ENCODE measurements at places on chromosomes 2 and 18.

DNA sequence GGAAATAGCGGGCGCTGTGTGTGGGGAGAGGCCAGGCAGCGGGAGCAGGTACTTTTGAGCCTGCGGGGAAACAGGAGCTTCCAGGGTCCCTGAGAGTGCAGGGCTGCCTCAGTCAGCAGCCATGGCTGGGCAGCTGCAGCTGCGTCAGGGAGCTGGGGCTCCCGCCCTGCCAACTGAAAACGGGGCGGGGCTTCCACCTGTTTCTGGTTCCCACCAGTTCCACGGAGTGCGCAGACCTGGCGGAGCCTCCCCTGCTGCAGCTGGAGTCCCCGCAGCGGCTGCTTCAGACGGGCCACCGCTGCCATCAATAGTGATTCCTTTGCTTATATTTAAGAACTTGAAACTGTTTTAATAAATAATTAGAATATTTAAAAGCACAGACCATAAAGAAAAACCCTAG is 30.6 kb upstream of the RPRM start:
- DNase-seq = no peak

- no peak for DNase-seq
Measured at GRCh38 chr2:52918551-52918950, 849.1 kb upstream of the CHAC2 start.

DNA sequence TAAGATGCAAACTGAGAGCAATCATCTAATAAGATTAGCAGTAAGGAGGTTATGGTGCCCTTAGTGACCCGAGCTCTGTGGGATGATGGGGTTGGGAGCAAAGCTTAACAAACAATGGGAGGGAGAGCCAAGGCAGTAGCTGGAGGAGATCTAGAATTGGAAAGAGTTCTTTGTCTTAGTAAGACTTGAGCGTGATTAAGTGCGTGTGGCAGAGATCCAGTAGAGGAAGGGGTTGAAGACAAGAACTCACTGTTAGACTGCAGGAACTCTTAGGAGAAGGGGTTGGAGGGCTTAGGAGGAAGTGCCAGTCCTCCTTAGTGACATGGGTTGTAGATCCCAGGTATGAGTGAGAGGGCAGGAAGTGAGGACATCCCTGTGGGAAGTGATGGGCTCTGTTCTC is 184.7 kb downstream of the GFPT1 start:
- no peak for DNase-seq

- no peak for DNase-seq
Measured at GRCh38 chr2:19109518-19109917, 248.9 kb downstream of the OSR1 start.

DNA sequence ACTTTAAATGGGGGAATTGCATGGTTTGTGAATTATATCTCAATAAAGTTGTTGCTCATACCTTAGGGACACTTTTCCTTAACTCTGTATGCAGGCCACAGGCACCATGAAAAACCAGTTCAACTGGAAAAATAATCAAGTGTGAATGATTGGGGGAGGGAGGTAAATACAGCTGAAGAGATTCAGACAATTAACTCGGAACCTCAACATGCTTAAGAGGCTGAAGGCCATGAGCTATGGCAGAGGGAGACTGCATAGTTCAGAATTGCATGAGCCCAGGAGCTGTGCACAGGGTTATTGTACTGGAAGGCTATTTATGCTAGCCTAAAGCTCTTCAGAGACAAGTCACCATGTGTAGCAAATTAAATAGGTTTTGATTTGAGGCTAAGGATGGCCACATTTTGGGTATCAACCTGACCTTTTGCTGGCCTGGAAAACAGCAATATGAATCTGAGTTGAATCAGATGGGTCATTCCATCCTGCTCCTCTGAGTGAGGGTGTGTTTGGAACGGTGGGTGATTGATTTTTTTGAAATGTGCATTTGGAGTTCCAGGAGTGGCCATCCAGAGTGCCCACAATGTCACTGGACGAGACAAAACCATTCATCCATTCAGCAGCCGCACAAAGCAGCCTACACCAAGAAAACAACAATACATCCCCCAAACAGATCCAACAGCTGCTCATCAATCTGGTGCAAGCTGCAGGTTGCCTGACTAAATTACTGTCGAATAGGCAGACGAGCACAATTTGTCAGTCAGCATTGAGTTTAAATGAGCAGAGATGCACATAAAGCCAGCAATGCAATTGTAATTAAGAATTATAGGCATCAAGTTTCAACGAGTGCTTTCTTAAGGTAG is 42.5 kb downstream of the HRH4 start:
- no peak for DNase-seq

DNA sequence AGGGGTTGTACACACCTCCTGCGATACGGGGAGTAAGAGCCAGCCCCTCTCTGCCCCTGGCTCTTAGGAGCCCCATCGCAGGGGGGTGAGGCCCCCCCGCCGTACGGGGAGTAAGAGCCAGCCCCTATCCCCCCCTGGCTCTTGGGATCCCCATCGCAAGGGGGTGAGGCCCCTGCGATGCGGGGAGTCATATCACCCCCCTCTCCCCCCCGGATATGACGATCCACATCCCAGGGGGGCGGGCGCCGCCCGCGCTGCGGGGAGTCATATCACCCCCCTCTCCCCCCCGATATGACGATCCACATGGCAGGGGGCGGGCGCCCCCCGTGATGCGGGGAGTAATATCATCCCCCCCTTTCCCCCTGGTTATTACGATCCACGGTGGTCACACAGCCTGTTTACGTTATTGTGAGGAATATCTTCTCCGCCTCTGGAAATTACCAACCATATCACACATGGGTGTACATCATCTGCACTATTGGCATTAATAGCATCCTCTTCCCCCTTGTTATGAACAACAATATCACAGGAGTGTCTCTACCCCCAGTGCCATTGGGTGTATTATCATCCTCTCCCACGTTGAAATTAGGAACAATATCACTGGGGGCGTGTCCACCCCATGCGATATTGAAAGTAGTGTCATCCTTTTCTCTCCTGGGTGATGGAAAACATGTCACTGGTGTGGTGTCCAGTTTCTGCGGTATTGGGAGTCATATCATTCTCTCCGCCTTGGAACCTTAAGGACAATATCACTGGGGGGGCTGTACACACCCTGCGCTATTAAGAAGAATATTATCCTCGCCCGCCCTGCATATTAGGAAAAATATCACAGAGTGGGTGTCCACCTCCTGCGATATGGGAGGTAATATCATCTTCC is 24.7 kb upstream of the NAGK start:
- DNase-seq = no peak

DNA sequence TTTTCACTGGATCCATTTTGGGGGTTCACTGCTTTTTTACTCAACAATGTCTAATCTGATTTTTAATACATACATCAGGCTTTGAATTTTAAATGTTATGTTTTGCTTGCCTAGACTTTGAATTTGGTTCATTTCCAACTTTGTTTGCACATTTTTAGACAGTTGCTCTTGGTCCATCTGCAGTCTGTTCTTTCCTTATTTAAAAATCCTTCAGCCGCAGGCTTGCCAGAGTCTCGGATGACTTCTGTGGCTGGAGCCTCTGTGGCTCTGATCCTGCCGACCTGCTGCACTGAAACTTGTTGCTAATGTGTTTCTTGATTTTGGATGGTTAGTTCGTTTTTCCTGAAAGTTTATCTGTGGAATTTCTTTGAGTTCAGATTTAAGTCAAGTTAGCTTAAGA is 172.0 kb upstream of the ALKAL2 start:
- peak; percentile 23 for DNase-seq

DNA sequence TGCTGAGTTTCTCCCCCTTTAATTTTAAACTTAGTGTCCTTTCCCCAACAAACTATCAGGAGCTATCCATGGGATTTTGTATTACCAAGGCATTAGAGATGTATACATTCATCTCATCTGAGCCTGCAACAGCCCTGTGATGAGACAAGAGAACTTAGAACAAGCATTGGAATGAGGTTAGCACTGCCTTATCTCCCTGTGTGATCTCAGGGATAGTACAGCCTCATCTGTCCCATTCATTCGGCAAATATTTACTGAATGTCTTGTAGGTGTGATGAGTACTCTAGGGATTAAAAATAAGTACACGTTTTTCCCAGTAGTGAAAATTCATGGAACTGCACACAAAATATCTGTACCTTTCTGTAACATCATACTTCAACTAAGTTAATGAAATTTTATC is 45.6 kb downstream of the PAIP2B start:
- no peak for DNase-seq

DNA sequence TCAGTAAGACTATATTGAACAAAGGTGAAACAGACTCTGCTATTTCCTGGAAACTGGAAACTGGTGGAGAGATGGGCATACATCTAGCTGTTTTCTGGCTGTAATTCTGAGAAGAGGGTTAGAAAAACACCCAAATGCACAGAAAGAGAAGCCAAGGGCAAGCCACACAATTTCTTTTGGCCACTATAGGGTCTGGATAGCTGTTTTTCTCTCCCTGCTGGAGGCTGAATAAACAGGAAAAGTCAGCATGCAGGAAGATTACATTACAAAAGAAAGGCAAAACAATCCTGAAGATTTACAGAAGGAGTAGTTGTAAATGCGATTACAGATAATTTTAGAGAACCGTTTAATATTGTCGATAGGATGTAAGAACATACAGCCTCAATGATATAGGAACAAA is 186.2 kb upstream of the REG3G start:
- no peak for DNase-seq

DNA sequence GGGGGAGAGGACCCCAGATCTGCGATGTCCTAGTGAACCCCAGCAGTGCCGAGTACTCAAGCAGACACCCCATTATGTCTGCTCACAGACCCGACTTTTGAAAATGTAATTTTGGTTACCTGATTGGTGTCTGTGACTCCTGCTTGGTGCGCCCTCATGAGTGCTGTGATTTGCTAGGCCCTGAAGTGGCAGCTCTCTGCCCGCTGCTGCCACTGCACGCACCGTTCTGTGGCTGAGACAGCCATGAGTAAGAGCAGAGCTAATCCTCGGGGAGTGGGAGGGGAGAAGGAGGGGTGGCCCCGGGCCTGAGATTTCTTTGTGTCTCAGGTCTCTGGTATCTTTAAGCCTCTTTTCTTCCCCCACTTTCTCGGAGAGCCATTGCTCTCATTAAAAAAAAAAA is 18.2 kb downstream of the FHOD3 start:
- DNase-seq = peak; percentile 64

- DNase-seq = no peak
Measured at GRCh38 chr2:133109772-133110171, 439.8 kb upstream of the LYPD1 start.

- DNase-seq = no peak
Measured at GRCh38 chr18:26271917-26272549, 45.8 kb downstream of the TAF4B start.

GRCh38 chr18:61360404-61361383 is 27.5 kb downstream of the CDH20 start:
- DNase-seq = no peak

GRCh38 chr2:235639885-235640284 is 146.0 kb downstream of the AGAP1 start:
- DNase-seq = no peak

DNA sequence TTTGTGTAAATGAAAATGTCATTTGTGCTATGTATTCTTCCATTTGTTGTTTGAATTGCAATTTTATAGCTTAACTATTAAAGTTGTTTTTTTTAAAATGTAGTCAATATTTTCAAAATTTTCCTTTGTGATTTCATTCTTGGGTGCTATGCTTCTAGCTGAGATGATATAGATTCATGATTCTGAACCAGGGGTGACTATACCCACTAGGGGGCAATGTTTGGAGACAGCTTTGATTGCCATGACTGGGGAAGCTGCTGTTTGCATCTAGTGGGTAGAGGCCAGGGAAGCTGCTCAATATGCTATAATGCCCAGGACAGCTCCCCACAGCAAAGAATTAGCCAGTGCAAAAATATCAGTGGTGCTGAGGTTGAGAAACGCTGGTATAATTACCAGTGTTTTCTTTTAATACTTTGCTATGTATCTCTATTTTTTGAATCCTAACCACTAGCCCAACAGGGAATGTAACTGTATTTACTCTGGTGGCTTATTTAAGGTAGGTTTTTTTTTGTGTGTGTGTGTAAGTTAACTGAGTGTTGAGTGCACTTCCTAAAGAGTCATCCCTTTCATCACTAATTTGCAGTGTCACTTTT is 99.7 kb downstream of the MEP1B start:
- DNase-seq = peak; percentile 55
